ENCODE measurements at places on chromosomes 1 and 21. TPM values are rescaled to one million over a fixed set of nuclear protein-coding genes. Genes with fewer than 3 reads are reported as not detected.
A peak's percentile ranks its signal among the peaks of the same experiment; 100 is the strongest.

Gene DDX59
- polyA plus RNA-seq: 21.0 TPM

Gene NKAIN1
- not detected for polyA plus RNA-seq

Gene TRIM62
- 3.2 TPM for polyA plus RNA-seq

Gene OR6K3
- not detected for polyA plus RNA-seq

Gene TMEM51
- 17.2 TPM for polyA plus RNA-seq

Gene CD247
- polyA plus RNA-seq: 0.68 TPM

Gene RBM11
- 1.9 TPM for polyA plus RNA-seq

Gene IFNAR1
- 8.3 TPM for polyA plus RNA-seq

Gene DNAI4
- 2.4 TPM for polyA plus RNA-seq

DNA sequence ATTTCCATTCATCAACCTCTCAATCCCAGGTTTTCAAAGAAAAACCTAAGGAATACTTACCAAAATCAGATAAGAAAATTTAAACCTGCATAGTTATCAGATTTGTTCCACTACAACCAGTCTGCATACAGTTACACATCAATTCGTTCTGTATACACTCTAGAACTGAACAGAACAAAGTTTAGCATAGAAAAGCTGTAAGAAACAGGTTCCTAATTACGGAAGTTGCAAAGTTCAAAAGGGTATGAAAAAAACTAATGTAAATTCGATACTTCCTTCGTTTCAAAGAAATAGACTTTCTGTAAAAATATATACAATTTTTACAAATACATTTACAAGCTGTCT lies 3.1 kb downstream of the MCL1 start:
- peak; percentile 9 for DNase-seq
- no peaks in the 10 kb centered on the region for H3K27me3 ChIP-seq
- peaks cover 67% of the 10 kb centered on the region for H3K4me1 ChIP-seq
- peak overlapping the region; percentile 74 for H3K4me3 ChIP-seq
- no peak overlapping the region for H3K27ac ChIP-seq

GRCh38 chr21:32572574-32573420 lies 12.5 kb downstream of the TCP10L start:
- H3K4me1 ChIP-seq: peaks cover 17% of the 10 kb centered on the region
- DNase-seq: peak; percentile 66
- no peaks in the 10 kb centered on the region for H3K27me3 ChIP-seq

DNA sequence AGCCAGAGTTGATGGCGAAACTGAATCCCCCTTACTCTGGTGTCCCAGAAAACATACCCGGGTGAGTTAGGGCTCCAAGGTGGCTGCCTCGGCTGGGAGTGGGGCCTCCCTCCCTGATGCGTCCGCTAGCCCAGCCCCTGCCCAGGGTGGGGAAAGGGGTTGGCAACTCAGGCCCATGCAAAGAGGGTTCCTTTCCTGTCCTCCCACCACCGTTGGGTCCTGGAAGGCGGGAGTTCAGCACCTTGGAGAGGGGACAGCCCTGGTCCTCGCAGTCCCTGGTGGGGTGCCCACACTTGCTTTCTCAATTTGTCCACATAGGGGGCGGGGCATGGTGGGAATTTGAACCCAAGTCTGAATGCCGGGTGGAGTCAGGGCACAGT lies 6.1 kb downstream of the SRM start:
- no peak overlapping the region for H3K4me3 ChIP-seq
- no peak overlapping the region for H3K27ac ChIP-seq
- H3K4me1 ChIP-seq: peaks cover 6% of the 10 kb centered on the region
- H3K27me3 ChIP-seq: peaks cover 11% of the 10 kb centered on the region
- peaks cover 43% of the 10 kb centered on the region for H3K36me3 ChIP-seq

GRCh38 chr21:41819856-41820281 lies 53.0 kb upstream of the RIPK4 start:
- DNase-seq: no peak
- no peak overlapping the region for H3K4me3 ChIP-seq
- H3K4me1 ChIP-seq: peaks cover 9% of the 10 kb centered on the region
- no peaks in the 10 kb centered on the region for H3K27me3 ChIP-seq
- H3K27ac ChIP-seq: no peak overlapping the region
- peaks cover 9% of the 10 kb centered on the region for H3K36me3 ChIP-seq

GRCh38 chr1:21539933-21540332 lies 30.7 kb downstream of the ALPL start:
- no peak overlapping the region for H3K27ac ChIP-seq
- peak; percentile 36 for DNase-seq
- no peaks in the 10 kb centered on the region for H3K36me3 ChIP-seq
- H3K4me1 ChIP-seq: no peaks in the 10 kb centered on the region

DNA sequence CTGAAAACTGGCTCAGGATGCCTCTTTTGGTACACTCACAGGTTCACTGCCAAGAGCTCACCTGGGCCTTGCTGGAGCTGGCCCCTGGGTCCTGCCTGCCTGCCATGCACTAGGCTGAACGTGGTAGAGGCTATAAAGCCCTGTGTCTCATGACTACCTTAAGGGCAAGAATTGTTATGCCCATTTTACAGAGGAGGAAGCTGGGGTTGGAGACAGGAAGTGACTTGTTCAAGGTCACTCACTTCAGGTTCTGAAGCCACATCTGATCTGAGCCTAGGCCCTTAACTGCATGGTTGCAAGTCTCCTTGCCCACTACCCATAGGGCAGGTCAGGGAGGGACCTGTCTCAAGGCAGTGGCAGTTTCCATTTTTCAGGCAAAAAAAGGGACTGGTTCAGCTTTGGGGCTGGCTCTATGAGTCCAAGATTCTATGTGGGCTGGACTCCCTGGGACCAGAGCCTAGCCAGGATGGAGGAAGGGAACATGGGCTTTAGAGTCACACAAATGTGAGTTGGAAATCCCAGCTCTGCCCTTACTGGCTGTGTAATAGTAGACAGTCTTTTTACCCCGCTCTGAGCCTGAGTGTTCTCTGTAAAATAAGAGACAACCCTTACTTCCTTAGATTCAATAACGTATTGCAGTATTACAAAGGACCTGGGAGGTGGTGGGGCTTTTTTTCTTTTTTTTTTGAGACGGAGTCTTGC lies 7.8 kb downstream of the STK40 start:
- H3K27me3 ChIP-seq: no peaks in the 10 kb centered on the region
- H3K27ac ChIP-seq: peak overlapping the region; percentile 35
- no peak for DNase-seq
- H3K4me3 ChIP-seq: no peak overlapping the region
- H3K36me3 ChIP-seq: no peaks in the 10 kb centered on the region

DNA sequence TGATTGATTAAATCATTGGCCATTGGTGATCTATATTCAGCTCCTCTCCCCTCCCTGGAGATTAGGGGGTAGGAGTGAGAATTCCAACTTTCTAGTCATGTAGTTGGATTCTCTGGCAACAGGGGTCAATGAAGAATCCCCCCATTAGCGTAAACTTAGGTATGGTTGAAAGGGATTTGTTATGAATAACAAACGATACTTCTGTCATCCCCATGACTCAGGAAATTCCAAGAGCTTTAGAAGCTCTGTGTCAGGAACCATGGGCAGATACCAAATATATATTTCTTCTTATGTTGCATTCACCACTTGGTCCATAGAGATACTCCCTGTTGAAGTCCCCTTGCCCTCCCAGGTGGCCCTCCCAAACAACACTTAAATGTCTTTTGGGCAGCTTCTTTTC lies 124.5 kb downstream of the DNM3 start:
- H3K36me3 ChIP-seq: no peaks in the 10 kb centered on the region
- H3K27ac ChIP-seq: no peak overlapping the region
- H3K4me1 ChIP-seq: no peaks in the 10 kb centered on the region

DNA sequence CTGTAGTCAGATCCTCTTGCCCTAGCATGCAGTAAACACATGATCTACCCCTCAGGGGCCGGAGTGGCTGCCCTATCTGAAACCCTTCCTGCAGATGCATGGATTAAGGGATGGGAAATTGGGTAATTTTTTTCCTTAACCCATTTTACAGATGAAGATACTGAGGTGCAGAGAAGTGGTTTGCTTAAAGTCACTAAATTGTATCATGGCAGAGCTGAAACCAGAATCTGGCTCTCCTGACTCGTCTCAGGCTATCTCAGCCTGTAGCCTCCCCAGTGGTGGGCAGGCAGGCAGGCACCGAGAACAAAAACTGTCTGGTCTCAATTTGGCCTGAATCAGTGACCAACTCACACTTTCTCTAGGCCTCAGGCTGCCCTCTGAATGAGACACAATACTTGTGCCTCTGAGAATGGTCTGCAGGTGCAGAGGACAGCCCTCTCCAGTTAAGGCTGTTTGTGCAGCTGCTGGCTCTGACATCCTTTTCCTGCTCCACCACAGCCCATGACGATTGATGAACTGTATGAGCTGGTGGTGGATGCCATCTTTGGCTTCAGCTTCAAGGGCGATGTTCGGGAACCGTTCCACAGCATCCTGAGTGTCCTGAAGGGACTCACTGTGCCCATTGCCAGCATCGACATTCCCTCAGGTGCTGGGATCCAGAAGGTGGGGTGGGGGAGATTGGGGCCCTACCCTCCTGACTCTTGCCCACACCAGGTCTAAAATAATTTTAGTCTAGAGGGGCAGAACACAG lies 1.5 kb downstream of the NAXE start:
- no peaks in the 10 kb centered on the region for H3K27me3 ChIP-seq
- H3K27ac ChIP-seq: peak overlapping the region; percentile 89

DNA sequence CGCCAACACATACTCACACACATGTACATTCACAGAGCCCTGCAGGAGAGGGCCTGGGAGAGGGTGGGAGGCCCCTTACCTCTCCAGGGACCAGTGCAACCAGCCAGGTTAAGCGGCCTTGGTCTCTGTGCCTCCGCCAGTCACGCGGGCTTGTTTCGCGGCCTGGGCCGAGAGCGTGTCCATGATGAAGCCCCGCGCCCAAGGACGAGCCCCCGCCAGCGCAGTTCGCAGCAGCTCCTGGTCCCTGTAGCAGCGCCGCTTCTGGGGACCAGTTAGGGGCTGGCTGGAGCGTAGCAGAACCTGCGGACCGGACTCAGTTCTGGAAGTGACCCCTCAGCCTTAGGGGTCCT lies 7.3 kb upstream of the FAM167B start:
- H3K4me1 ChIP-seq: peaks cover 36% of the 10 kb centered on the region
- H3K4me3 ChIP-seq: peak overlapping the region; percentile 64
- H3K27ac ChIP-seq: peak overlapping the region; percentile 86
- no peaks in the 10 kb centered on the region for H3K27me3 ChIP-seq
- peaks cover 9% of the 10 kb centered on the region for H3K36me3 ChIP-seq

- H3K27me3 ChIP-seq: peaks cover 3% of the 10 kb centered on the region
- no peak overlapping the region for H3K27ac ChIP-seq
- no peaks in the 10 kb centered on the region for H3K4me1 ChIP-seq
- no peaks in the 10 kb centered on the region for H3K36me3 ChIP-seq
These were observed 31.3 kb downstream of the CA6 start for GRCh38 chr1:8976896-8977450.

DNA sequence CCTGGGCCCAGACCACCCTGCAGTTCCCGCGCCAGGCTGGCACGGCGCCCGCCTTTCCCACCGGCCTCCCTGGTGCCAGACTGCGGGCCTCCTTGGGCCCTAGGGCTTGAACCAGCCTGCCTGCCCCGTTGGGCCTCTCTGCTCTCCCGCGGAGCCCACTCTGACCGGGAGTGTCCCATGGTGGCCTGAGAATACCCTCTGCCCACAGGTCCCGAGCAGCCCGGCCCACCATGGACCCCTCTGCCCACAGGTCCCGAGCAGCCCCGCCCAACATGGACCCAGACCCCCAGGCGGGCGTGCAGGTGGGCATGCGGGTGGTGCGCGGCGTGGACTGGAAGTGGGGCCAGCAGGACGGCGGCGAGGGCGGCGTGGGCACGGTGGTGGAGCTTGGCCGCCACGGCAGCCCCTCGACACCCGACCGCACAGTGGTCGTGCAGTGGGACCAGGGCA lies 7.9 kb downstream of the MIB2 start:
- peaks cover 44% of the 10 kb centered on the region for H3K4me1 ChIP-seq
- peaks cover 46% of the 10 kb centered on the region for H3K36me3 ChIP-seq
- no peaks in the 10 kb centered on the region for H3K27me3 ChIP-seq
- H3K27ac ChIP-seq: peak overlapping the region; percentile 75
- no peak overlapping the region for H3K4me3 ChIP-seq

- peaks cover 24% of the 10 kb centered on the region for H3K4me1 ChIP-seq
- no peaks in the 10 kb centered on the region for H3K36me3 ChIP-seq
- no peaks in the 10 kb centered on the region for H3K27me3 ChIP-seq
- H3K27ac ChIP-seq: no peak overlapping the region
These were observed 51.5 kb downstream of the NAV1 start for GRCh38 chr1:201590474-201590873.

DNA sequence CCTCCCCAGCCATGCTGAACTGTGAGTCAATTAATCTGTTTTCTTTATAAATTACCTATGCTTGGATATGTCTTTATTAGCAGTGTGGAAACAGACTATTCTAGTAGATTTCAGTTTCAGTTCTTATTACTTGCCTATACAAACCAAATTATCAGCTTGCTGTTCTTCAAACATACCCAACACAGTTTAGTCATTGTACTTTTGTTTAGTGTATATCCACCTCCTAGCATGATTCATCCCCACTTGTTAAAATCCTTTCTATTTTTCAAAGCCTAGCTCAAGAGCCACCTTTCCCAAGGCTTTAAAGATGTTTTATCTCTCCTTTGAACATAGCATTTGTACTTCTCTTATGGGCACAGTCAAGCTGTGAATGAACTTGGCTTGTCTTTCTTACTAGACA lies 195.6 kb upstream of the ZRANB2 start:
- DNase-seq: no peak
- H3K36me3 ChIP-seq: no peaks in the 10 kb centered on the region
- H3K4me1 ChIP-seq: no peaks in the 10 kb centered on the region
- no peak overlapping the region for H3K4me3 ChIP-seq
- H3K27me3 ChIP-seq: no peaks in the 10 kb centered on the region

DNA sequence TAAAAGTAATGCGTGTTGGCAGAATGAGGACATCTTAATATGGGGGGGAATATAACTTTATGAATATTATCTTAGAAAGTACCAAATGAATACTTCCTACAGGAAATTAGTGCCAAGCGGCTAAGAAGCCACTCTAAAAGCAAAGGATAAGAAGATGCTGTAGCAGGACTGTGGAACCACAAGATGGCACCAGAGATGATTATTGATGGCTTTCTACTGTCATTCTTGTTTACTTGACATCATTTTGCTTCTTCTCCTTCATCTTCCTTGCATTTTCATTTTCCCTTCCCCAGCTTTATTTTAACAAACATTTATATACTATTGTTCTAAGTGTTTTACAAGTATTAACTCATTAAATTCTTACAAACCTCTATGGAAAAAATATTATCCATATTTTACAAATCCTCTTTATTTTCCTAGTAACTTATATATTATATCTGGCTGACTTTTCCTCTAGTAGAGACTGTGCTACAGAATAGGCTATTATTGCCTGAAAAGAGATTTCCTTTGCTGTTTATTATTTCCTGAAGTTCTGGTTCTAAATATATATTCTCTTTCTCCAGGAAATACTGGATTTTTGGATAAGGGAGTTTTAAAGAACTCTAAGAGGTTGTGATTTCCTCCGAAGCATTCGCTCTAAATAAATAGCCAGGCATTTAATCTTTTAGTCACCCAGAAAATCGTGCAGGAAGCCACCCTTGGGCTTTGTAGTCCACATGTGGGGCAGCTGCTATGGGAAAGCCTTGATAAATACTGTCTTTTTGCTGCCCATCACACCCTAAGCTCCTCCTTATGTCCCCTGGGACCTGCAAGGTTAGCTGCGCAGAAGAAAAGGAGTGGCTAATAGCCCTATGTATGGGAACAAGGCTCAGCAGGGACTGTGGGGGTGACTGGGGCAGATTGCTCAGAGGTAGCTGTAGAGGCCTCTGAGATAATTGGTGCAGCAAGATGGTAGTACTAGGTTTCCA lies 69.8 kb downstream of the TPR start:
- no peak for DNase-seq
- no peak overlapping the region for H3K27ac ChIP-seq
- peaks cover 3% of the 10 kb centered on the region for H3K36me3 ChIP-seq
- H3K4me1 ChIP-seq: no peaks in the 10 kb centered on the region
- H3K4me3 ChIP-seq: no peak overlapping the region

Measured in stomach (tissue), 19 donors.